Endothelial cell of umbilical vein (primary cell): ENCODE measurements at places on chromosomes 16 and 17. TPM values are rescaled to one million over a fixed set of nuclear protein-coding genes. Genes with fewer than 3 reads are reported as not detected.

The TMC5 gene
- not detected in 2 replicates for total RNA-seq

The HBQ1 gene
- not detected in 2 replicates for total RNA-seq

The ANKFN1 gene
- total RNA-seq: not detected in 2 replicates

The CDRT15 gene
- not detected in 2 replicates for total RNA-seq

The NT5C3B gene
- total RNA-seq: 57.4 and 67.3 TPM in 2 replicates

The HOXB5 gene
- total RNA-seq: 7.3 and 8.5 TPM in 2 replicates

GRCh38 chr16:61210076-61210475 is 826.2 kb downstream of the CDH8 start:
- H3K4me3 ChIP-seq: no peak overlapping the region
- no peaks in the 10 kb centered on the region for H3K36me3 ChIP-seq
- DNase-seq: no peak
- no peaks in the 10 kb centered on the region for H3K4me1 ChIP-seq
- no peaks in the 10 kb centered on the region for H3K27me3 ChIP-seq

- H3K4me1 ChIP-seq: peaks cover 4% of the 10 kb centered on the region
- no peak for DNase-seq
- H3K4me3 ChIP-seq: no peak overlapping the region
- no peaks in the 10 kb centered on the region for H3K36me3 ChIP-seq
Observed at GRCh38 chr17:57920916-57921703, 34.1 kb downstream of the CUEDC1 start.

DNA sequence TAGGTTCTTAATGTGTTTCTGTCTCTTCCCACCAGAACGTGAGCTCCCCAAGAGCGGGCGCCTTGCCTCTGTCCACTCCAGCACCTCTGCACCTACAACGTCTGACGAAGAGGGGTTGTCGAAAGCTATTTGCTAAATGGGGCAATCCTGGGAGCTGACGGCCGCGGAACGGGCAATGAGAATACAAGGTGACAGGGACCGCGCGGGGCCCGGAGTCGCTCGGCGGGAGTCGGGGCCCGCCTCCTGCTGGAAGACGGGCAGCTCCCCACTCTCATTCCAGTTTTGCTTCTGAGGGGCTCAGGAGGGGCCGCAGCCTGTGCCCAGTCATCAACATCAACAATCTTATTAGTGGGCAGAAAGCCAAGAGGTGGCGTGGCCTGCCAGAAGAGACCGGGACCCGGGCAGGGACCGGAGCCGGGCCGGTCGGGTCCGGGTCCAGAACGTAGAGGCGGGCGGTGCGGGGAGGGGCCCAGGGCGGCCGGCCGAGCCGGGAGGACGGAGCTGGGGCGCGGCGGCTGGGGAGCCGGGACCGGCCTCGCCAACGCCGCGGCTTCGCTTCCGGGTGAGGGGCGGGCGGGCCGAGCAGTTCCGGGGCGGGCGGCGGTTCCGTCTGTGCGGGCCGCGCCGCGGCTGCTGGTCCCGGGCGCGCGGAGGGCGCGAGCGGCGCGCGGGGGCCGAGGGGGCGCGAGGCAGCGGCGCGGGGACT is at the start of gene MOSMO:
MOSMO (plus strand) TSS at position 603 of the 706 bp plus-strand sequence. CDS start 191 bp downstream, outside the sequence.
- H3K4me3 ChIP-seq: peak within 1 kb of the TSS; percentile 76
- H3K36me3 ChIP-seq: no peaks in the 10 kb centered on the region
- peak; percentile 72 for DNase-seq
- H3K27me3 ChIP-seq: no peaks in the 10 kb centered on the region
- peaks cover 20% of the 10 kb centered on the region for H3K4me1 ChIP-seq

DNA sequence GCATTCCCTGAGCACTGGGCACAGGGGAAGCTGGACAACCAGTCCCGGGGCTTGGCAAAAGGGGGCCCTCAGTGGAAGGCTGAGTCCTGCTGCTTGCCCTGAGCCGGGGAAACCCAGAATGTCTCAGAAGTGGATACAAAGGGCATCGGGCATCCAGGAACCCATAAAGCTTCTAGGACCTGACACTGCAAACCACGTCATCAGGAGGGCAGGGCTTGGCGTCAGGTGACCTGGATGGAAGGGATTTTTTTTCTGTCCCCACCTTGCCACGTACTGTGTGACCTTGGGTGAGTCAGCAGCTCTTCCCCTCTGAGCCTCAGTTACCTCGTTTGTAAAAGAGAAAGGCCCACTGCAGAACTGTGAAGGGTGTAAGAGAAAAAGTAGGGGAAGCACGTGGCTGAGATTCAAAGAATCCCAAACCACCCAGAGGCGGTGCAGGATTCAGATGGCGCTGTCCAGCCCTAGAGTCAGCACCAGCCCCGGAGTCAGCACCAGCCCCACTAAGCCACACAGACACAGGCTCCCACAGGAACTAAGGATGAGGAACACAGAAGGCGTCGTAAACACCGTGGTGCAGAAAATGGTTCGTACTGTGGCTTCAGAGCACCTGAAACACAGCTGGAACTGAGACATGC is 53.7 kb downstream of the C16orf95 start:
- H3K27me3 ChIP-seq: no peaks in the 10 kb centered on the region
- DNase-seq: no peak
- H3K4me1 ChIP-seq: no peaks in the 10 kb centered on the region
- H3K27ac ChIP-seq: no peak overlapping the region
- no peak overlapping the region for H3K4me3 ChIP-seq

DNA sequence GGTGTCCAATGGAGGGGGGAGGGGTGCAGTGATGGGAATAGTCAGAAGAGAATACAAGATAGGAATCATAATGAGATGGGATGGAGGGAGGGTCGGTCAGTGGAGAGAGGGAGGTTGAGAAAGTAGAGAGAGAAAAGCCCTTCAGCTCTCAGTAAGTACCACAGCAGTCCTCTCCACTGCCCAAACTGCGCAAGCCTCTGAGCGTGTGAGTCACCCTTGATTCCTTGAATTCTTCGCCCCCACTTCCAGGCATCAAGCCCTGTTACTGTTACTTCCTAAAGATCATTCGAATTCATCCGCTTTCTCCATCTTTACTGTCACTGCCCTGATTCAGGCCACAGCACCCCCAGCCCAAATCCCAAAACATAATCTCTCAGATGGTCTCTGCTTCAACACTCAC is 2.5 kb downstream of the GUCY2D start:
- H3K4me3 ChIP-seq: no peak overlapping the region
- peaks cover 46% of the 10 kb centered on the region for H3K27me3 ChIP-seq
- no peaks in the 10 kb centered on the region for H3K4me1 ChIP-seq
- DNase-seq: no peak
- H3K27ac ChIP-seq: no peak overlapping the region
